Mesendoderm (in vitro differentiated cells): ENCODE measurements at places on chromosomes 2 and 18.

- peak; percentile 83 for DNase-seq
Measured at GRCh38 chr2:164182116-164182627, 439.1 kb downstream of the GRB14 start.

DNA sequence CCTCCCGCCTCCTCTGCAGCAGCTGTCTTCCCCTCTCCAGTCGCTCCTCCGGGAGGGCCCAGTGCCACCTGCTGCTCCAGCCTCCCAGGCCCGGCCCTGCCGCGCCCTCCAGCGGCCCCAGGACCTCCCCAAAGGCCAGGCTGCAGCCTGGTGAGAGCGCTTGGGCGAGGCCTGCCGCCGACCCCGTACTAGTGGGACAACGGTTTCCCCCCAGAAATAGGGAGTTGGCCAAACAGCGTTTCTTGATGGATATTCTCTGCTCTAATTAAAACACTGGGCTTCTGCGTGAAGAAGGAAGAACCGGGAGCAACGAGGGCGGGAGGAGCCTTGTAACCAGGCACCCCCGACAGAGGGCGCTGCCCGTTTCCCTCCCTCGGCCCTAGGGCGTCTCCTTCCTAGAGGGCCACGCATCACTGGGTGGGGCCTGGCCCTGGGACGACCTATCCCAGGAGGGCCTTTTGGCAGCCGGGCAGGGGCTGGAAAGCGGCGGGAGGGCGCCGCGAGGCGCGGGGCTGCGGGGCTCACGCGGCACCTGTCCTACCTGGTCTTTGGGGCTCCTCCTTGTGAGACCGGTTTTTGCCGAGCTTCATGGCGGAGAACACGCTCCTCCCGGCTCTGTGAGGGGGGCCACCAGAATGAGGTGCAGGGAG, 25.4 kb upstream of the OTOF start:
- peak; percentile 89 for DNase-seq

- DNase-seq, result no peak
Measured at GRCh38 chr2:151171186-151171585, 90.5 kb downstream of the RBM43 start.

- no peak for DNase-seq
Measured at GRCh38 chr2:19881221-19881907, 20.4 kb downstream of the TTC32 start.

GRCh38 chr2:25309402-25309801, 32.3 kb downstream of the DNMT3A start:
- DNase-seq, result peak; percentile 88

DNA sequence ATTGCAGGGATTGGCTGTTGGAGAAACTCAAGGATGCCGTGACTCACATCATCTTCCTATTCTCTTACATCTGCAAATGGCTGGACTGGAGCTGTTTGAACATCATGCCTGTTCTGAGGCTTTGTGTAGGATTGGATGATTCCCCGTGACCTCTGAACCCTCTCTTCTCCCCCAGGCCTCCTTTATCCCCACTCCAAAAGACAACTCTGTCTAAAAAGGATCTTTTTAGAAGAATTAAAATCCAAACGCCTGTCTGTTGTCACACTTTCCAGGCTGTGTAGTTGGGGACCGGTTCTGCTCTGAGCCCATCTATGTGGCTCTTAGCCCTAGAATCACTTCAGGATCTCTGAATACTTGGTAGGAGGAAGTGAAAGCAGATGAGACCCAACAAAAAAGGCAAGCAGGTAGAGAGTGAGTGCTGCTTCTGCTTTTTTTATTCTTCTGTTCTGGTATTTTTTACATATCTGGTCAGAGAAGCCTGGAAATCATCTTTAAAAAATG, 565 bp downstream of the SP140 start:
- no peak for DNase-seq

DNA sequence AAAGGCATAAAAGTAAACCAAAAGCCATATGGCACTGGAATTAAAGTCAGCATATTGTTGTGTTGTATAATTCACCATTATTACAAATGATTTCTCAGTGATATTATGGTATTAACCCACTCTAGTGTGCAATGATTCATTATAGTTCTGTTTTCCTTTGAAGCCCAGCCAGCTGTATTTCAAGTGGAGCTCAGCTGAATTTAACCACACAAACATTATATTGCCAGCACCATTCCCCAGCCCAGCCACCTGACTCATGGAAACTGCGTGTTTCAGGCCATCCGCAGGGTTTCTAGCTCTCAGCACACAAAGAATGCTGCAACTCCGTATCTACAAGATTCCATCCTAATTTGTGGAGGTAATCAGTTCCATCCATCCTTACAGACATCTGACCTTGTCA, 166.8 kb upstream of the CHAC2 start:
- DNase-seq, result no peak

DNA sequence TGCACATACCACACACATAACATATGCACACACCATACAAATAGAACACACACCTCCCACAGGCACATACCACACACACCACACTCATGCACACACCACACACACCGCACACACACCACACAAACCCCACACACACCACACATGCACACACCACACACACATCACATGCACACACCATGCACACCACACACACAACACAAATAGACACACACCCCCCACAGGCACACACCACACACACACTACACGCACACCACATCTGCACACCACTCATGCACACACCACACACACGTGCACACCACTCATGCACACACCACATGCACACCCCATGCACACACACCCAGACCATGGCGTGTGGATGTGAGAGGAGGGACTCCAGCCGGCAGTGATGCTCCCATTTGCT, 161.7 kb upstream of the TPO start:
- DNase-seq, result no peak

DNA sequence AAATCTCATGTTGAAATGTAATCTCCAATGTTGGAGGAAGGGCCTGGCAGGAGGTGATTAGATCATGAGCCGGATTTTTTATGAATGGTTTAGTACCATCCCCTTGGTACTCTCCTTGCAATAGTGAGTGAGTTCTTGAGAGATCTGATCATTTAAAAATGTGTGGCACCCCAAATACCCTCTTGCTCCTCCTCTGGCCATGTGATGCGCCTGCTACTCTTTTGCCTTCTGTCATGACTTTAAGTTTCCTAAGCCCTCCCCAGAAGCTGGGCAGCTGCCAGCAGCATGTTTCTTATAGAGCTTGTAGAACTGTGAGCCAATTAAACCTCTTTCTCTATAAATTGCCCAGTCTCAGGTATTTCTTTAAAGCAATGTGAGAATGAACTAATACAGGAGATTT, 72.6 kb upstream of the FIGN start:
- DNase-seq, result no peak

DNA sequence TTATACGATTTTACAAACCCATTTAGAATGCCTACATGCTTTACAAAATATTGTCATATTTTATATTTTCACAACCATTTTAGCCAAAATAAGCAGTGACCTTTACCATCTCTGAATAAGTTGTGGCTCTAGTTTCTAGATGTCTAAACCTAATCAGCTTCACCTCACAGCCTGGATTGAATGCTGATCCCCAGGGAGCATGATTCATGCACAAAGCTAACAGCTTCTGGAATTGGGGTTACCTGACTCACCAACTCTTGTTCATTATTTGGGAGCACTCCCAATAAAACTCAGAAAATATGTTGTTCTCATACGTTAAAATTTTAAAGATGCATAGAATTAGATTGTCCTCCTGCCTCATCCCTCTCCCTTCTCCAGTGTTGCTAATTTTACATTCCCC, 611.7 kb upstream of the NETO1 start:
- DNase-seq, result peak; percentile 8

DNA sequence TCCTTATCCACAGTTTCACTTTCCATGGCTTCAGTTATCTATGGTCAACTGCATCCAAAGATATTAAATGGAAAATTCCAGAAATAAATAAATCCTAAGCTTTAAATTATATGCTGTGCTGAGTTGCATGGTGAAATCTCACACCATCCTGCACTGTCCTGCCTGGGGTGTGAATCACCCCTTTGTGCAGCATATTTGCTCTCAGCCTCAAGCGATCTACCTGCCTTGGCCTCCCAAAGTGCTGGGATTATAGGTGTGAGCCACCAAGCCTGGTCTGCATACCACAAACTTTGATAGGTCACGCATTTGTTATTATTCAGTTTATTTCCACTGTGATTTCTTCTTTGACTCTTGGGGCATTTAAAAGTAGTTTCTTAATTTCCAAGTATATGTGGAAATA, 117.2 kb downstream of the SPIRE1 start:
- peak; percentile 47 for DNase-seq

DNA sequence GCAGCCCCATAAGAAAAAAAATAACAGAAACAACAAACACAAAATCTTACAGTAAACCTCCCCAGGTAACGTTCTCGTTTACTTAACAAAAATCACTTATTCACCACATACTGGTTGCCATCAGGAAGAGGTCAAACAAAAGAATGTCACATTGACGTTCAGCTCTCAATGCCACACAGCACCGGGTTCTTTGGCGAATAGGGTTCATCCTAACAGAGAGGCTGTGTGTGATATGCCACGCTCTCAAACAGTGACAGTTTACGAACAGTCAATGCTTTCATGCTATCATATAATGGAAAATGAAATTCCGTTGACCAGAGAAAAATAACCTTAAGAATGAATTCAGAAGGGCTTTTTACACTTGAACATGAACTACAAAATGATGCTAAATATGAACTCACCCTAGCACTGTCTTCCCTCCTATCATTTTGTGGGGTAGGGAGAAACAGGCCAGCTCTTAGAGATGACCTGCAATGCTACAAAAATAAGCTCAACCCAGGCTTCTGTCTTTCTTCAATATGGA, 2.0 kb downstream of the TMEM163 start:
- no peak for DNase-seq

DNA sequence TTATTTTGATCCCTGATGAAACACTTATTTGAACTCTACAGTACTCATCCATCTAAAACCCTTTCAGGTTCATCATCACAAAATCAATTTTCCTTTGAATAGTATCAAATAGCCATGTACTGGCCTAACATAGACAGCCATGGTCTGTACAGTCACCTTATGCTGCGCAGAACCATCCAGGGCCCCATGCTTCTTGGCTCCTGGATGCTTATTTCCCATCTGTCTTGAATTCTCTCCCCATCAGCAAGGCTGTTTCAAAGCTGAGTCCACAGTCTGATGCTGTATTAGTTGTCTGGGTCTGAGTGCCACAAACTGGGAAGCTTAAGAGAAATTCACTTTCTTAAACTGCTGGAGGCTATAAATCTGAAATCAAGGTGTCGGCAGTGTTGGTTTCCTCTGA, 290.2 kb downstream of the OSR1 start:
- DNase-seq, result no peak

DNA sequence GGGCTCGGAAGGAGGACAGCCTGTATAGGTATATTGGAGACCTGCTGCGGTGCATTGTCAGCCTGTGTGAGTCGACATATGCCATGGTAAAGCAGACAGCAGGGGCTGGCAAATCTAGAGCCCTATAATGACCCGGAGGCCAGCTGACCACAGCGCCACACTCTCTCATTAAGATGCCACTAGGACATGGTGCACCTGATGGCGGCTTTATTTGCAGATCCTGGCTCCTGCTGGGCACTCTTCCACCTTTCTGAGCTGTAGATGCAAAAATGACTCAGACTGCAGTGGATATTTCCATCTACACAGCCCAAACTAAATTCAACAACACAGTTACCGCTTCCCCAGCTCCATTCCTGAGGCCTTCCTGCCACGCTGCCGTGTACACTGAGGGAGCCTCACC, 389.9 kb downstream of the TNS1 start:
- no peak for DNase-seq

DNA sequence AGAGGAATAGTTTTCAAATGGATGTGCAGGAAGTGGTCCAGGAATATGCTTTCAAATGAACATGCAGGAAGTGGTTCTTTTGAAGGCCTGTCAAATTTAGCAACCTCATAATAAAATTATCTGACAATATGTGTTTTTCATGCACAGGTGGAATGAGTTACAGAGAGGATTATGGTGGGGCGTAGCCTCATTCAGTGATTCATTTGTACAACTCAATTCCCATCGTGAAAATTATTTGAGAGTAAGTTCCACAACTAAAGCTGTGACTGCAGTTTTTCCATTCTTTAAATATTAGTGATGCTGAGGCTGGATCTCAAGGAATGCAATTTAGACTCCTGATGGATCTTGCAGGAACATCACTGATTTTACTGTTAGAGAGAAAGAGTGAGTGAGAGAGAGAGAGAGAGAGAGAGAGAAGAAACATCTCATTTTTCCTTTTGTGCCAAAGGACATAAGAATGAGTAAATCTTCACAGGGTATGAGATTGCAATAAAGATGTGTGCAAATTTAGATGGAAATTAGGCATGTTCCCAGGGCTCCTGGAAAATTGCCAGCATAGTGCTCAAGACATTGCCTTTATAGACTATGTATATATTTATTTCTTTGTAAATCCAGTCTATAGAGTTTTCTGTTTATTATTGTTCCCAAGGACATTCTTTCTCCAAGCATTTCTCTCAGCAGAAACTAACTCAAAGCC, 394.9 kb upstream of the ZEB2 start:
- DNase-seq, result no peak

- no peak for DNase-seq
Measured at GRCh38 chr2:55052129-55053061, 2.1 kb upstream of the RTN4 start.

- no peak for DNase-seq
Measured at GRCh38 chr2:118978064-118978463, 36.1 kb downstream of the MARCO start.

DNA sequence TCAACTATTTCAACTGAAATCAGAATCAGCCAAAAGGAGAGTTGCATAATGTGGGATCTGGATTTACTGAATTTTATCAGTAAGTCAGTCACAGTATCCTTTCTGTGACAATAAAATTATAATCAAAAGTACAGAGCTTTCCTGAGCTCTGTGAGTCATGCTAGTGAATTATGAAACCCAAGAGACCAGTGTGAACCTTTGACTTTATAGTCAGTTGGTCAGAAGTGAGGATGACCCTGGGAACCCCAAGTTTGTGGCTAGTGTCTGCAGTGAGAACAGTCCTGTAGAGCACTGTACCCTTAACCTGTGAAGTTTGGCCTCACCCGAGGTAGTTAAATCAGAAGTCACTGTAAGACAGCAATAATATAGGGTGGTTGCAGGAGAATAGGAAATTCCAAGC, 381.7 kb downstream of the CDH19 start:
- DNase-seq, result no peak

- DNase-seq, result no peak
Measured at GRCh38 chr2:232352511-232353091, 25.9 kb upstream of the ALPP start.

DNA sequence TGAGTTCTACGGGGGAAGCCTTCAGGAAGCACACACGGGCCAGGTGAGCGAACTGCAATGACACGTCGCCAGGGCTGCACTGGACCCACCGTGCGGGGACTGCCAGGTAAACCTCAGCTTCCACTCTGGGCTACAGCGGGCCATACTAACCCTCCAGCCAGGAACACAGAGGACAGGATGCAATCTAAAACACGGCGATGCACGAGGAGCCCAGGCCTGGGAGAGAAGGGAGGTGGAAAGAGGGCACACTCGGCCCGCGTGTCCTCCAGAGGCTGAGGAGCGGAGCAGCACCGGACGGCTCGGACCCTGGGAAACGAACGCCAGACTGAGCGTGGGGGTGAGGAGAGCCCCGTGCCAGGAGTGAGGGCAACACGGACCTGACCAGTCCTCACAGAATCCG, 69.3 kb downstream of the HDAC4 start:
- no peak for DNase-seq

- no peak for DNase-seq
Measured at GRCh38 chr2:162149940-162150339, 2.1 kb downstream of the GCG start.
